Amniotic stem cell (primary cell): ENCODE measurements at places on chromosomes 1 and 21.

GRCh38 chr1:173862769-173863223 lies 5.0 kb downstream of the GAS5 start:
- no peak for DNase-seq

GRCh38 chr1:86288586-86289147 lies 107.5 kb downstream of the ODF2L start:
- no peak for DNase-seq

GRCh38 chr1:67571406-67571805 lies 113.6 kb upstream of the GADD45A start:
- no peak for DNase-seq

- DNase-seq, result peak; percentile 85
These were observed 24.6 kb downstream of the ANGPTL3 start for GRCh38 chr1:62621907-62622306.

DNA sequence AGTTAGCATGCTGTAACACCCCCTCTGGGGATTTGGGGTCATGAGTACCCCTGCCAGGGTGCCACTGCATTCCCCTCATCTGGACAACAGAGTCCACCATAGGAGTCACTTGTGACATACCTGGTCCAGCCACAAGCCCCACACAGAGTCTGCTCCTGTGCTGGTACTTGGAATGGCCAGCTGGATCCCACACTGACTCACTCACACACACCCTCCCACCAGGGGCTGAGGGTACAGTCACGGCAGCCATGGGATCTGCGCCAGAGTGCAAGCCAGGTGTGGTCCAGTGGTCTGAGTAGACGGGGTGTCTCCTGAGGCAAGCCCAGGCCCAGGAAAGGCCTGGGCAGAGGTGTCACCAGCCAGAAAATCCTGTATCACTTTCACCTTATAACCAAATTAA lies 67.7 kb downstream of the MRPL39 start:
- DNase-seq, result no peak

DNA sequence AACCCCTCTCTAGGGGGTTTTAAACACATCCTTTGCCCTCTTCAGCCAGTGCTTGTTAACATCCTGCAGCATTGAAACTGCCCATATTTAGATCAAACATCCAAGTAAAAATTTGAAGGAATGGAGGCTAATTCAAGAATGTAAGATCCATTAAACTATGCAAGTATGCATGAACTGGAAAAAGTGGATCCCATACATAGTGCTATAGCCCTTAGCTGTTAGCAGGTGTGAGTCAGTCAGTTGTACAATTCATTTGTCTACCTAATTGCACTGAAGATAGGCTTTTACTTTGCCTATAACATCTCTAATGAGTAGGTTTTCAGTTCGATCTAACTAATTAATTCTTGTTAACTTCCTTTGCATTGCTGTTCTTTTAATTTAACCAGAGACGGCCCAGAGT lies 270.9 kb downstream of the LMO4 start:
- no peak for DNase-seq

DNA sequence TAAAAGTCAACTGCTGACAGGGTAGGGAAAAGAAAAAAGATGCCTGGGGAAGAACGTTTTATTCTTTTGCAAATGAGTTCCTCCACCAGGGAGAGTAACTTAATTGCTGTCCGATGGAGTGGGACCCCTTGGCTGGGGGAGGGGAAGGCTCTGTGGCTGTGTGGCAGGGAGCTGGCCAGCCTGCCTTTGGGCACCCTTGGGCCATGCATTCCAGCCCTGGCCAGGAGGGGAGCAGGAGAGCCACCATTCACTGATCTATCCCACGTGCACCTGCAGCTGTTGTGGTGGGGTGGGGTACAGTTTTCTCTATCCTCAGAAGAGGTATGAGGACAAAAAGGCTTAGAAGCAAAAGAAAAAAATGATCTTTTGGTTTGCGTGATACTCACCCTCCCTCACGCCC lies 116.9 kb downstream of the KCNK1 start:
- no peak for DNase-seq

DNA sequence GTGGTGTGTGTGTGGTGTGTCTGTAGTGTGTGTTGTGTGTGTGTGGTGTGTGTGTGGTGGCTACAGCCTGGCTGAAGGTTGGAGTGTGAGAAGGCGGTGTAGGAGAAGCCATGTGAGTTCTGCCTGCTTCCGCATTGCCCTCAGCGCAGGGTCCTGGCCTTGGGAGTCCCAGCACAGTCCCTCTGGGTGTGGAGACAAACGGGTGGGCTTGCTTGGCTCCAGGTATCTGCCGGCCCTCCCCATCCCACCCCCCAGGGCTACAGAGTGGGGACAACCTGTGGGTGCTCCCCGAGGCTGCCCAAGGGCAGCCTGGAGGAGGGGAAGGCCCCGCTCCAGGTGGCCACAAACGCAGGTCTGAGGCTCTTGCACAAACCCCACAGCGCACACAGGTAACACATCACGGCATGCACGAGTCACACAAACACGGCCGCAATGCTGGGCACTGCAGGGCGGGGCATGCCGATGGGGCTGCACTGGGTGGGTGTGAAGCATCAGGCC lies 31.7 kb upstream of the ADARB1 start:
- no peak for DNase-seq

DNA sequence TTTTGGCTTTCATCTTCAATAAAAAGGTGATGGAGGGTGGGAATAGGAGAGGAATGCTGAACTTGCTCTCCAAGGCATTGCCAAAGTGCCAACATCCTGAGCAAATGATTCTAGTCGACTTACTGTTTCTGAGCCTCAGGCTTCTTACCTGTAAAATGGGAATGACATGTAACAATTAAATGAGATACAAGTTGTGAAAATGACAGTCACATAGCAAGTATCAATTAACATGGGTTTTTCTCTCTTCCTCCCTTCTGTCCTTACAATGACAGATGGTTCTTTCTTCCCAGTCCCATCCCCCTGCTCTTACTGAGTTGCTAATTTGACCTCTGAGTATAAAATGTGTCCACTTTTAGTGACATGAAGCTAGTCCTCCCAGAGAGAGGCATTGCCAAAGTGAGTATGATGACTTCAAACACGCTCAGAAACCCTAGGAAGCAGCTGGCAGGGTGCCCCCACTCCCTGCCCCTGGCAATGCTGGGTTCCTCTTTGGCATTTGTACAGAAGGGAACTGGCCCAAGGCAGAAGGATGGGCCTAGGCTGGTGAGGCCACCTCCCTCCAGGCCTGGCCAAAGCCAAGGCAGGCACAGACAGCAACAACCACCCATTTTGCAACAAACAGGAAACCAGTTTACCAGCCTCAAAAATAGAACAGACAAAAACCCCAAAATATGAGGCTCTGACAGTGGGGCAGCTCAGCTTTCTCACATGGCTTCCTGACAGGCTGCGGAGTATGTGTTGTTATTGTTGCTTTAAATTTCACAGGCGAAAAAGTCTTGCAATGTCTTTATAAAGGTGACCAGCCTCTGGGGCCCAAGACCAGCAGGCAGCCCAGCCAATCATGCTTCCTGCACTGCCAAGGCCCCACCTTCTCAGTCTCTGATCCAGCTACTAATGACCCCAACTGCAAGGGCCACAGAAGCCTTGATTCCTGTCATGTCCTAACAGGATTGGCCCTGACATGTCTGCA lies 115.9 kb downstream of the HIVEP3 start:
- no peak for DNase-seq

DNA sequence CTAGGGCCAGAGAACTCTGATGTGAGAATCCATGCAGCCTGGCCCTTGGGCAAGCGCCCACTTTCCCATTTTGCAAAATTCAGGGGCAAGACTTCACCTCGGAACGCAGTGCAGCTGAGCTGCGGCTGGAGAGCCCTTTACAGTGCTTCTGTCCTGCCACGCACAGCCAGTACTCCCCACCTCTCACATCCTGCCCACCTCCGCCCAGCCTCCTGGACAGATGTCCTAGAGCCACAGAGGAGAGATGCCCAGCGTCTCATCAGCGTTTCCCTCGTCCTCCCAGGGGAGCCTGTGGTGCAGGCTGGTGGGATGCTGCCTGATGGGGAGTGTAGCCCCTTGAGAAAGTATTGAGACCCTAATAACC lies 29.6 kb downstream of the RUNX3 start:
- no peak for DNase-seq

- DNase-seq, result no peak
These were observed 66.8 kb downstream of the SLC16A1 start for GRCh38 chr1:112889052-112889768.

GRCh38 chr1:174777262-174777661 lies 222.5 kb upstream of the CACYBP start:
- no peak for DNase-seq

DNA sequence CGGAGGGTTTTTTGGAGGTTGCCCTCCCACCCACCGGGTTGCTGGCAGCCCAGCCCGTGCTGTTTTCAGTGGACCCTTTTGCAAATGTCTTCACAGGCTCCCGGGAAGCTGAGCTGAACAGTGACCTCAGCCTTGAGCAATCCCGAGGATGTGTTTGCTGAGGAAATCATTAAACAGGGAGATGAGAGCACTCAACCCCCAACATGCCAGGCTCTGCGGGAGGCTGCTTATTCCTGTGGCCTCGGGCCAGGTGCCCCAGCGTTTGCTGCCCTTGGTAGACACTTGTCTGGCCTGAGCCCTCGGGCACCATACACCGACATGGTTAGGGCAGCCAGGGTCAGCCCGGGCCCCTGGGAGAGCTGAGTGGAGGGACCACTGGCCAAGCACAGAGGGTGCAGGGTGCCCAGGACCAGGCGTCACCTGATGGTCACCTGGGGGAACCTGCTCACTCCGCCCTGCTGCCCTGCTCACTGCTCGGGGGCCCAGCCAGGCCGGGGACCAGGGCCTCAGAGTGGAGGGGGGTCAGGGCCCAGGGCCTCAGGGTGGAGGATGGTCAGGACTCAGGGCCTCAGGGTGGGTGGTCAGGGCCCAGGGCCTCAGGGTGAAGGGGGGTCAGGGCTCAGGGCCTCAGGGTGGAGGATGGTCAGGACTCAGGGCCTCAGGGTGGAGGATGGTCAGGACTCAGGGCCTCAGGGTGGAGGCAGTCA lies 42.5 kb upstream of the POFUT2 start:
- DNase-seq, result peak; percentile 26

GRCh38 chr1:167344615-167345385 lies 124.1 kb downstream of the POU2F1 start:
- DNase-seq, result no peak

- DNase-seq, result no peak
These were observed 41.9 kb downstream of the PTBP2 start for GRCh38 chr1:96763514-96763913.

GRCh38 chr1:198678301-198678836 lies 39.5 kb downstream of the PTPRC start:
- DNase-seq, result no peak

- no peak for DNase-seq
These were observed 479.9 kb upstream of the ZP4 start for GRCh38 chr1:238370599-238370998.

GRCh38 chr21:31195334-31196015 lies 148.6 kb downstream of the TIAM1 start:
- DNase-seq, result no peak

- DNase-seq, result no peak
These were observed 52.4 kb upstream of the H6PD start for GRCh38 chr1:9181990-9182783.

- no peak for DNase-seq
These were observed 56.9 kb downstream of the ZNF648 start for GRCh38 chr1:182004601-182005000.

DNA sequence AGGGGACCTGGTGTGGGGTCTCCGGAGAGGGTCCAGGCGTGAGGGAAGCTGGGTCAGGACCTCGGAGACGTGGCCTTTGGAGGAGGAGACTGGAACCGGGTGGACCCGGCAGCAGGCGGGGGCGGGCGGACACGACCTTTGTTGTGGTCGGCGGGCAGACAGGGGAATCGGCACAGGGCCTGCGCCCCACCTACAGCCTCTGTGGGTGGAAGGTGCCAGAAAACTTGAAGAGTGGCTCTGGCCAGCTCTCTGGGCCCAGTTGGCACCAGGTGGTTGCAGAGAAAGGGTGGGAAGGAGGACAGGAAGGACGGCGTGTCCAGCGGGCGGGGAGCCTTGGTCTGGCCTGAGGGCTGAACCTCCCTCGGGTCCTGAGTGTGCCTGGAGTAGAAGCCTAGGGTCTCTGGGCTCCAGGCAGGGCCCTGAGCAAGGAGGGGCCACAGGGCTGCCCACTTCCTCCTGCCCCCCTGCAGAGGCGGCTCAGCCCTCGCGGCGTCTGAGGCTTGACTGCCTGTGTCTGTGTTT lies 7.7 kb upstream of the TTLL10 start:
- no peak for DNase-seq

GRCh38 chr1:43592051-43592665 lies 57.8 kb upstream of the KDM4A start:
- no peak for DNase-seq

GRCh38 chr1:147700042-147701006 lies 30.0 kb upstream of the ACP6 start:
- DNase-seq, result peak; percentile 63

DNA sequence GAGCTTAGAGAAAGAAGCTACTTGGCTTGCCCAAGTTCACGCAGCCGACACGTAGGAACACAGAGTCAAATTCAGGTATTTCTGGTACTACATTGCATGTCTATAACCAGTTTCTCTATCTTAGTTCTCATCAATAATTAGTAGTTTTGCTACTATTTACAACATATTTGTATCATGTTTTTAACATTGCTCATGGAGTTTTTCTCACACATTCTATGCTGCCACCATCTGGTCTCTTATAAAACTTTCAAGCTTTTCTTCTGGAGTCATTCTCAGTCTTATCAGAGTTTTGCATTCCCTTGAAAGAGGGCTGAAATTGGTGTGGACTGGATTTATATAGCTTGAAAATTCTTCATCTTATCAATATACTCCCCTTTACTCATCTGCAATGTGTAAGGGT lies 118.8 kb upstream of the PALMD start:
- no peak for DNase-seq

- no peak for DNase-seq
These were observed 872 bp downstream of the BRINP2 start for GRCh38 chr1:177171536-177172123.

DNA sequence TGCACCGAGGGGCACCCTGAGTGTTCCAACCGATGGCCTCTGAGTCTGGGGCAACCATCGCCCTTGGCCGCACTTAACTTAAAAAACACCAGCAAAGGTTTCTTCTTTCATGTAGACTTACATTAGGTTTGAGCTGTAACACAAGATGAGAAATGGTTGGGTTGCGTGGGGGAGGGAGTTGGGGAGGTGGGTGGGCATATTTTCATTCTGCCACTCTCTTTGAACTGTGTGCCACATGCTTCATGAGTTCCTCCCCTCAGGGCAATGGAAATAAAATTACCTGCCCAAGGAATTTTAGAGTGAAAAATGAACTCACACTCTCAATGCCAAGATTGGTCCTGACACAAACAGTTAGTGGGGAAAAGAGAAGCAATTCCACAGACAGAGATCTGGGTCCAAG lies 430.1 kb upstream of the USP24 start:
- no peak for DNase-seq

GRCh38 chr1:67853704-67854103 lies 20.4 kb upstream of the GNG12 start:
- DNase-seq, result peak; percentile 28

DNA sequence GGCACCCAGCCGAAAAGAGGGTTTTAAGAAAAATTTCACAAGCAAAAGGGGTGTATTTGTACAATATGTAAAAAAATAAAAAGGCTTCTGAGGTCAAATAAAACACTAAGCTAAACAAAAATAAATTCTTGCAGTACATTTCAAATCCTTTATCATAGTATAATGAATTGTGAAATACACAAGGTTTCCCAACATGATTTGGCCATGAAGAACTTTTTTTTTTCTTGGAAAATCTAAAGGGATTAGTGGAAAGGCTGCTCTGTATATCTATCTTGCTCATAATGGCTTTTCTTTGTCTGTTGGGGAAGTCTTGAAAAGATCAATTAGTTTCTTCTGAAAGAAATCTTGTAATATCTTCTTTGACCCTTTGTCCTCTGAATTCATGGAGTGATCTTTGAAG lies 593.4 kb downstream of the PLPP3 start:
- no peak for DNase-seq

- DNase-seq, result no peak
These were observed 11.9 kb upstream of the DUSP10 start for GRCh38 chr1:221753828-221754188.

GRCh38 chr1:206467915-206468314 lies 2.4 kb upstream of the IKBKE start:
- DNase-seq, result no peak
